Activated CD4-positive, alpha-beta T cell treated with anti-CD3 and anti-CD28 coated beads, Interleukin-10, Interleukin-2, amounts not matched to agents 100 ng/mL and 50 ng/mL, durations not matched to agents 16 hours and 8 hours (primary cell): ENCODE measurements at places on chromosomes 12 and 14.

DNA sequence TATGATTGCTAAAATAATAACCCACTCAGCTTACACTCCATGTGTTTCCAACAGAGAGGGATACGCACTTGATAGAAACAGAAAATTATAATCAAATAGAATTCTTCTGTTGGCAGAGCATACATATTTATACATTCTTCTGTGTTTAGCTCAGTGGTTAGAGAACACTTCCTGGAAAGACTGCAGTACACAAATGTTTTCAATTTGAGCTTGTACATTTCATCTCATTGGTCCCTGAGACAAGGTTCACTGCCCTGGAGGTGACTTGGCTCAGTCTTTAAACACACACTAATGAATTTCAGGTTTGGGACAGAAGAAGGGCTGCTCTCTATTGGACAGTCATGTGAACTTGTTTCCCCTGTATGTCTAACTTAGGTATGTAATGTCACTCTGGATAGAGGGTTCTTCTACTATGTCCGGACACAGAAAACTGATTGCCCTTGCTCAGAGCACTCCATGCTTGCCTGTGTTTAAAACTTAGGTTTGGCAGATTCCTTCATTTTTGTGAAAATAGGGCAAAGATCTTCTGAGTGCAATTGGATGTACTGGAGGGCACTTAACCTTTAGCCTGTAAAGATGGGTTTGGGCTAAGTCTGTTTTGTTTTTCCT is 22.9 kb downstream of the PROX2 start:
- DNase-seq = no peak

DNA sequence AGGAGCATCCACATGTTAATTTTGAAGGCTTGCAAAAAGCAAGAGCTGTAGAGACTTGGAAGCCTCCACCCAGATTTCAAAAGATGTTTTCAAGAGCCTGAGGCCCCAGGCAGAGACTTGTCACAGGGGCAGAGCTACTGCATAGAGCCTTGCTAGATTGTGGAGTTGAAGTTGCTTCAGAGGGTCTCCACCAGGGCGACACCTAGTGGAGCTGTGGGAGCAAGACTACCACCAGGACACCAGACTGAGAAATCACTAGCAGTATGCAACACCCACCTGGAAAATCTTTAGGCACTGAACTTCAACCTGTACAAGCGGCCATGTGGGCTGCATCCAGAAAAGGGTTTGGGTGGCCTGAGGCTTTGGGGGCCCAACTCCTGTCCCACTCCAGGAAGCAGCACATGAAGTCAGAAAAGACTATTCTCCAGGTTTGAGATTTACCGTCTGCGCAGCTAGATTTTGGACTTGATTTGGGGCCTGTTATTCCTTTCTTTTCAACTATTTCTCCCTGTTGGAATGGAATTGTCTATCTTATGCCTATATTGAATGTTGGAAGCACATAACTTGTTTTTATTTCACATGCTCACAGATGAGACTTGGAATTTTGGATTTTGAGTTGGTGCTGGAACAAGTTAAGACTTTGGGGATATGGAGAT is 508.6 kb downstream of the FLRT2 start:
- peak; percentile 54 for DNase-seq

DNA sequence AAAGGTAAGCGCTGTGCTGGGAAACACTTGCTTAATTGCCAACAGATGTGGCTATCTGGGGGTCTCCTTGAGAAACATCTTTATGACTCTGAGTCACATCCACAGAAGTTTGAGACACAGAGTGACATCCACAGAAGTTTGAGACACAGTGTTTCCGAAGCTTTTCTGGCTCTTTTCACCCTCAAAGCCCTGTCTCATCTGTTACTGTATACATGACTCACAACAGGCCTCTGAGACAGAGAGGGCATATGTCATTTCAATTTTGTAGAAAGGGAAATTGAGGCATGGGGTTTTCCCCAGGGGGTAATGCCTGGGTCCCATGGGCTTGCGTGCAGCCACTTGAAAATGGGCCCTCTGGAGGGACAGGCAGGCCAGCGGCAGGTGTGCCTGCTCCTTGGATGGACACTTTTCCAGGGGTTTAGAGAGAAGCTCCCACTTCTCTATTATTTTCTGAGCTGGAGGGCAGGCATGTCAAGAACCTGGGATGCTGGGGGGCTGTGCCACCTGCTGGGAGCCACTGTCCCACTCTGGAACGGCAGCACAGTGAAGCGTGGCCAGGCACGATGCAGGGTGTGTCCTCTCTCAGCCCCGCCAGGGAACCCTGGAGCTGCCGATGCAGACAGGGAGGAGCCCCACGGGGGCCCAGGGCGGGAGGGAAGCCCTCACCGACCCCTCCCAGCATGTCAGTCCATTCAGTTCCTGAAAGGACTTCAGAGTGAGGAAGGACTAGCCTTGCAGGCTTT is 111.3 kb upstream of the FKBP4 start:
- no peak for DNase-seq

DNA sequence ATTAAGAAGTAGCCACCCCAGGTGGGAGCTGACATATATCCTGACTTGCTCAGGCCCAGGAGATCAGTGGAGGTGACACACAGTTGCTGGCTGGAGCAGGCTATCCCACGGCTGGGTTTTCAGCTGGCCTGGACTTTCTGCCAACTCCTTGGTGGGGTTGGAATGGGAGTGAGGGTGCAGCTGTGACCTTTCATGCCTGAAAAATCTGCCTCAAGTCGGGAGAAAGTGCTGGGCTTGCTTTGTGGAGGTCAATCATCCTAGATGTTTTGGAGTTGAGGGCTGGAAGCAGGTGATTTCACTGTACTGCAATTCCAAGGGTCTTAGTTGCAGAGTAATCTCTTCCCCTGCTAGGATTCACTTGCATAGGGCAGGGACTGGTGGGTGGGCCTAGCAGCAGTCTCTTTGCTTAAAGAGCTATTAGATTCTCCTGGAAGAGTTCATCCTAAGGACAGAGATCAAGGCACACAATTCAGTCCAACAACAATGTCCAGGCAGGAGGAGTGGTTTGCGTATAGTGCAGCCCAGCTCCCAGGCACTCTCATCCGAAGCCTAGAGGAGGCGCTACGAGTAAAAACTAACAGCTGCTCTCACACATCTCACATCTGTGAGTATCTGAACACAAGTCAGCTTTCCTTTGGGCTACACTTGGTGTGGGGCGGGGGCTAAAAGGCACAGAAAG is 98.1 kb downstream of the GAS2L3 start:
- DNase-seq = no peak

DNA sequence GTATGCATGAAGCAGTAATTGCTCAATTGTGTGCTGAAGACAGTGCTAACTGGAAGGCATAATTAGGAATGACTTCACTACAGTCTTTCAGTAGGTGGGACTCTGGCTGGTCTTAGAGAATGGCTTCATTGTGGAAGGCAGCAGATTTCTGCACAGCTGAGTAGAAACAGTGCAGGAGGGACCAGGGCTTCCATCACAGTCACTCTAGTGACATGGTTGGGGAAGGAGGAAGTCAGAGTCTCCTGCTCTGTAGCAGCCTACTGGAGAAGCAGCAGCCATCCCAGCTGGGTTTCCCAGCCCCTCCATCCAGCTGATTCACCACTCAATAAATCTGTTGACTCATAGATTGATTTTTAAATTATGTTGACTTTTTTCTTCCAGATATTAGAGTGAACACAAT is 80.6 kb upstream of the DBX2 start:
- no peak for DNase-seq

GRCh38 chr12:52360663-52361271 is 6.5 kb downstream of the KRT85 start:
- no peak for DNase-seq

- no peak for DNase-seq
Measured at GRCh38 chr14:27727251-27727770, 1039.3 kb upstream of the FOXG1 start.

DNA sequence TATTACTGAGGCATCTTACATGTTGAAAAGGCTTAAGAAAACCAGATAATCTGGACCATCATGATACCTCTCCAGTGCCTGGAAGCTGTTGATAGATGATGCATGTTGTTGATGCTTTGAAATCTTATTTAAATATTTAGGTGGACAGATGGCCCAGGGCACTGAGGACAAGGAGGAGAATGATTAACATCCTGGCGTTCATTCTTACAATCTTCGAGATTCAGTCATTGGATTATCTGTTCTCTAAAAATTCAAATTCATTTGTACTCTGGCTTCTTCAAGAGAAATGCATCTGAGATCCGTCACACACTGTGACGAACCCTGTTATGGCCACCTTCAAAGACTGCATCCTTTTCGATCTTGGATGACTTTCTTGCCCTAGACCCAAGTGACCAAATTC is 121.3 kb upstream of the IGF1 start:
- no peak for DNase-seq

- no peak for DNase-seq
Measured at GRCh38 chr12:124517260-124518050, 50.0 kb downstream of the NCOR2 start.

DNA sequence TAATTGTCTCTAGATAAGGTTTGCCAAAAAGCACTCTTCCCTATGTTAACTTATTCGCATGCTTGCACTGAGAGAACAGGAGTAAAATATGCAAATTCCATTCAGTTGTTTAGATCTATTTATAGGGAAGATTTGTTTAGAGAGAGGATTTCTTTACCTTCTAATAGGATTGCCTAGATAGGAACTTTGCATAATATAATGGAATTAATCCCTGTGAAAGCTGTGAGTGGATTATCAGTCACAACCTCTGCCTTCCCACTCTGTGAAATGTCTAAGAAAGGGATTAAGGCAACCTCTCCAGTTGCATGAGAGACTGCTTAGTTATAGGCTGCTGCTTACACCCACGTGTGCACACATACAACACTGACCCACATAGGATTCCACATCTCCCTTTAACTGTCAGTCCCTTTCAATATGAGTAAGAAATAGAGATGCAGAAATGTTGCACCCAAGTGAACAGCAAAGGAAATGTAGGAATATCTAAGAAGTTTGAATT is 83.2 kb downstream of the ALG10B start:
- no peak for DNase-seq

- no peak for DNase-seq
Measured at GRCh38 chr12:127749416-127749815, 517.6 kb upstream of the TMEM132C start.

DNA sequence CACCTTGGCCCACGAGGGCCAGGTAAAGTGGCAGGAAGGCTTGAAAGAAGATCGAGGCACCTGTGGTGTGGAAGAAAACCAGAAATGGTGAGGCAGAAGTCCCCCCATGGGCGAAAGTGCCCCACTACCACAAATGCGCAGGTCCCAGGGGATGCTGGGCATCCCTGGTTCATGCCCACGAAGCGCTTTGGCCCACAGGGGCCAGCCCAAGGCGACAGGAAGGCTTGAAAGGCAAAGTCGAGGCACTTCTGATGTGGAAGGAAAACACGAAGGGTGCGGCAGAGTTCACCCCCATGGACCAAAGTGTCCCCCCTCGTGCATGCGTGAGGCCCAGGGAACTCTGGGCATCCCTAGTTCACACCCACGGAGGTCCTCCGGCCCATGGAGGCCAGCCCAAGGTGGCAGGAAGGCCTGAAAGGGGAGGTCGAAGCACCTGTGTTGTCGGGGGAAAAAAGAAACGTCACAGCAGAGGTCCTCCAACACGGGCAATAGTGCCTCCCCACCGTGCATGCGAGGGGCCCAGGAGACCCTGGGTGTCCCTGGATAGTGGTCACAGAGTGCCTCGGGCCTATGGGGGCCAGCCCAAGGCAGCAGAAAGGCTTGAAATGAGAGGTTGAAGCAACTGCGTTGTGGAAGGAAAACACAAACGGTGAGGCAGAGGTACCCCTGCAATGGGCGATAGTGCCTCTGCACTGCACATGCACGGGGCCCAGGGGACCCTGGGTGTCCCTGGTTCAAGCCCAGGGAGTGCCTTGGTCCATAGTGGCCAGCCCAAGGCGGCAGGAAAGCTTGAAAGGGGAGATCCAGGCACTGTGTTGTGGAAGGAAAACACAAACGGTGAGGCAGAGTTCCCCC is 373.9 kb downstream of the ALG10 start:
- DNase-seq = no peak

DNA sequence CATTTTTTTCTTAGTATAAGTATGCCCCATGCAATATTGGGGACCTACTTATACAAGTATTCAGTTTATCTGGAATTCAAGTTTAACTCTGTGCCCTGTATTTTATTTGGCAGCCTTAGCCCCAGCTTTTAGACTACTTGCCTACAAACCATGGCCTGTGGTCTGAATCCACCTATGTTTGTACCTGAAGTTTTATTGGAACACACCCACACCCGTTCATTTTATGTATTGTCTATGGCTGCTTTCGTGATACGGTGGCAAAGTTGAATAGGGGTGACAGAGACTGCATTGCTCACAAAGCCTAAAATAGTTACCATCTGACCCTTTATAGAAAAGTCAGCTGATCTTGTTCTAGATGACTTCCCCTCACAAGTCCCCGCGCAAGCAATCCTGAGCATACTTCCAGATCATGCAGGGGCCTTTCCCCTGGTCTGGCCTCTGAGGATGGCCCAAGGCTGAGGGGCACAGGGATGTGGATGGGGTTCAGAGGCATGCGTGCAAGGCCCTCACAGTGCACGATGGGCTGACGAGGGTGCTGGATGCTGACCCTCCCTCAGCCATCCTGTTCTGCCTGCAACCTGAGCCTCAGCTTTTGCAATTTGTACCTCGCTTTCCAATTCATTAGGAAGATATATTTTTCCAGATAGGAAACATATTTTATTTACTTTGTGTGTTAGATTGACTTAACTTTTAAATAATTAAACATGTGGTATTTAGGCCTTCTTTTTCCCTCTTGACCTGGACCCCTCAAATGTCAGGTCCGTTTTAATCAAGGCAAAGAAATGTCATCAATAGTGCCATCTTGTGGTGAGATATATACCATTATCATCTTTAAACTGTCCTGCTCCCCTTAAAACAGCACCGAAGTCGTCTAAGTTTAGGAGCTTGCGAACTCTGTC is 527.3 kb upstream of the CCDC196 start:
- peak; percentile 53 for DNase-seq

DNA sequence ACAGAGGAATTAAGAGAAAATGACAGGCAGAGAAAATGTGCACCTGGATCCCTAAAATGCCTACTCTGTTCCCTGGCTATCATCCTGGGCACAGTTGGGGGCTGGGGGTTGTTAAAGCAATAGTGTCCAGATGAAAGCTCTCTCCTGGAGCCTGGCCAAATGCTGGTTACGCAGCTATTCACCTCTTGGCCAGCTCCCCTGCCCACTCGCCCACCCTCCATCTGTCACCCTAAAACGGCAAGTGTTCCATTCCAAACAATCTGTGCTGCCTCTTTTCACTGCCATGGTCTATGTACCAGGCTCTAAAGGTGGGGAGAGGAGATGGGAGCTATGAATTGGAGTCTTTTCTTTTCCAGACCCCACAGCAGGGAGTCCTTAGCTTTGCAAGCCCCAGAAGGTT is 24.7 kb upstream of the NPFF start:
- DNase-seq = no peak
